ENCODE measurements at places on chromosomes 7 and 10.

- no peak for DNase-seq
These were observed 94.5 kb downstream of the PTPRE start for GRCh38 chr10:128001363-128001745.

DNA sequence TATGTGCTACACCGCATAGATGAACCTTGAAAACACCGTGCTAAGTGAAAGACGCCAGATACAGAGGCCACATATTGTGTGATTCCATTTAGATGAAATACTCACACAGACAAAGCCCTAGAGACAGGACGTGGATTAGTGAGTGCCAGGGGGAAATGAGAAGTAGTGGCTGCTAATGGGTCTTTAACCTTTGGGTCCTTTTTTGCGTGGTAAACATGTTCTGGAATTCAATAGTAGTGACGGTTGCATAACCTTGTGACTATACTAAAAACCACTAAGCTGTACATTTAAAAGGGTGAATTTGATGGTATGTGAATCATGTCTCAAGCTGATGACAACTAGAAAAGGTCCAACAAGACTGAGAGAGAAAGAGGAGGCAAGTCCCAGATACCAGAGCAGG lies 15.6 kb downstream of the SMKR1 start:
- DNase-seq = no peak

DNA sequence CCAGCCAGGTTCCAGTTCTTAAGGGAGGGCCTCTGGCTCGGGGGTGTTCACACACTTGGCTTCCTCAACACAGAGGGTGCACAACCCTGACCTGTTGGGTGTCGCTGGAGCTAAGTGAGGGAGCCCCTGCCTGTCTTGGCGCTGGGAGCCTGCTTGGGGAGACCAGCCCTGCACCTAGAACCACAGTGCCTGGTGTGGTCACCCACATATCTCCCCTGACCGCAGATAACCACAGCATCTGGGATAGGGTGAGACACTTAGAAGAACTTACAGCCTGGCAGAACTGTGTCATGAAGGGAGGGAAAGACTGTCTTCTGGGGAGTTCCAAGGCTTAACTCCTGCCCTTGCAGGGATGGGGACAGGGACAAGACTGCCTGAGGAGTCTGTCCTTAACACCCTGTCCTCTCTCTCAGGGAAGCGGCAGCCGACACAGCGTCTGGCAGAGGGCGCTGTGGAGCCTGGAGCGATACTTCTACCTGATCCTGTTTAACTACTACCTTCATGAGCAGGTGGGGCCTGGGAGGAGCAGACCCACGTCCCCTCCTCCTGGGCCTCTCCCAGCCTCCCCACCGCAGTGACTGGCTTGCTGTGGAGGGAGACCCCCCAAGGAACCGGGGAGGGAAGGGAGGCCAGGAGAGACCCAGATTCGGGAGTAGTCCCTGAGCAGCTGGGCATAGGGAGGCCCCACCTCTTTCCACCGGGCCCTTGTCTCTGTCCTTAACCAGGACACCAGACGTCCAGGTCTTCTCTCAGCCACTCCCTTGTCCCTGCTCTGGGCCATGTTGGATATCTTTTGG lies 59.0 kb downstream of the PALD1 start:
- DNase-seq = no peak

GRCh38 chr10:87734987-87735827 lies 75.5 kb downstream of the PAPSS2 start:
- DNase-seq = peak; percentile 3

GRCh38 chr7:148621563-148621962 lies 31.0 kb downstream of the C7orf33 start:
- DNase-seq = no peak

DNA sequence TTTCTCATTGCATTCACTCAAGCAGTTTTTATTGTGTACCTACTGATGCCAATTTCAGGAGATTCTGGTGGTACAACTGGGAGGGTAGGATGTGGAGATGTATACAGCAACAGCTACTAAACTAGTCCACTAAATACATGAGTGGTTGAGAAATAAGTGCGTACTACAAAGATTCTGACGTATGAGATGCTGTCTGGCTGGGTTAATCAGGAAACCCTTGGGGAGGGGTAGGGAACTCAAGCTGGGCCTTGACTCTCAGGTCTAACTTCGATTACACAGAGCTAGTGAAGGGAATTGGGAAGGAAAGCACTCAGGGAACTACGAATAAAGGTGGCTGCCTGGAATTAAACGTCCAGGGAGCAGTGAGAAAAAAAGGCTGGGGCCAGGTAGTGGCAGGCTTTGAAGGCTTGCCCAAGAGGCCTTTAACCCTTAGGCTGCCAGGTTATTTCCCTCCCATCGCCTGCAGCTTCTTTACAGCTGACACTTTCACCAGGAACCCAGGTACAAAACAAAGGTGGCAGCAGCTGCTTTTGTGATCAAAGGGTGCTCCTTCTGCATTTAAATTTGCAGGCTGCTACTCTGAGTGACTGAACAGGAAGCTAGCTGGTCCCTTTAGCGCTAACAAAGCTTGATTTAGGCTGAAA lies 3.2 kb downstream of the MMS19 start:
- DNase-seq = no peak

GRCh38 chr7:78220754-78221153 lies 422.2 kb downstream of the PHTF2 start:
- no peak for DNase-seq

- DNase-seq = no peak
These were observed 41.6 kb upstream of the EPHB6 start for GRCh38 chr7:142813226-142813625.

GRCh38 chr10:10330418-10330817 lies 687.3 kb upstream of the CELF2 start:
- no peak for DNase-seq

GRCh38 chr10:17659365-17659764 lies 15.4 kb downstream of the STAM start:
- DNase-seq = no peak

- no peak for DNase-seq
These were observed 515 bp downstream of the FASTK start for GRCh38 chr7:151080067-151080521.

GRCh38 chr7:39042670-39043069 lies 65.0 kb downstream of the POU6F2 start:
- DNase-seq = no peak

DNA sequence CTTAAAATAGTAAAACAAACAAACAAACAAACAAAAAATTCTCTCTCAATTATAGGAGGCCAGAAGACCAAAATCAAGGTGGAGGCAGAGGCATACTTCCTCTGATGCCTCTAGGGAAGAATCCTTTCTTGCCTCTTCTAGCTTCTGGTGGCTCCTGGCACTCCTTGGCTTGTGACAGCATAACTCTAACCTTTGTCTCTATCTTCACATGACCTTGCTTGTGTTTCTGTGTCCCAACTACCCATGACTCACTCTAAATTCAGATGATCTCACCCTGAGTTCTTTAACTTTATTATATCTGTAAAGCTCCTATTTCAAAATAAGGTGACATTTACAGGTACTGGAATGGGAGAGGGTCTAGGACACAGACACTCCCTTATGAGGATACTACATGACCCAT lies 88.3 kb upstream of the ANTXRL start:
- no peak for DNase-seq
